OCI-M1 (cell line): ENCODE measurements at places on chromosomes 2 and 18.

GRCh38 chr2:7007846-7008741 is 90.9 kb downstream of the RNF144A start:
- peak; percentile 97 for DNase-seq

DNA sequence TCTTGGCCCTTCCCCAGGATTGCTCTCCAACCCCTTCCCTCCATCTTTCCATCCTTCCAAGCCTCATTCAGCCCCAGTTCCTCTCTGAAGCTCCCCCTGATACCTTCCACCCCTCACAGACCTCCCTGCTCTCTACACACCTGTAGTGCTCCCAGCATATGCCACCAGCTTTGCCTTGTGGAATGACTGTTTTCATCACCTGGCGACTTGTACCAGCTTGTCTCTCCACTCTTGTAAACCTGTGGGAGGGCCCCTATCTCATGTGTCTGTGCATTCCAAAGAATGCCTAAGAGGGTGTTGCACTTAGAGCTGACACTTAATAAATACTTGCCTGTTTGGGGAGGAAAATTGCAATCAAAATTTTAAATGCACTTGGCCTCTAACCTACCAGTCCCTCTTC is 198.7 kb downstream of the BCL11A start:
- DNase-seq: no peak

- no peak for DNase-seq
Measured at GRCh38 chr2:111898703-111899514, 502 bp downstream of the MERTK start.

DNA sequence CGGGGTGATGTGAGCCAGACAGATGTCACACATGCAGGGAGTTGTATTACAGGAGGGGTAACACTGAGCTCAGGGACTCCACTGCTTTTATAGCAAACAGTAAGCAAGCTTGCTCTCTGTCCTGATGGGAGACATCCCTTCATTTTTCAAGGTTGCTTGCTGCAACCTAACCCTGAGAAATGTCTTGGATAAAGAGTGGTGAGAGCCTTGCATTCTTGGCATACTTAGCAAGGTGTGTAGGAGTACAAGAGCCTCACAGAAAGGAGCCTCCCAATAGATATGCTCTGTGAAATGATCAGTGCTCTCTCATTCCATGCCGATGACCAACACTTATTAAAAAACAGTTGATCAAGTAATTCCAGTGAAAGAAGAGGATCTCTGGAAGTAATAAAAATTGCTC is 8.1 kb downstream of the PFN4 start:
- DNase-seq: no peak

DNA sequence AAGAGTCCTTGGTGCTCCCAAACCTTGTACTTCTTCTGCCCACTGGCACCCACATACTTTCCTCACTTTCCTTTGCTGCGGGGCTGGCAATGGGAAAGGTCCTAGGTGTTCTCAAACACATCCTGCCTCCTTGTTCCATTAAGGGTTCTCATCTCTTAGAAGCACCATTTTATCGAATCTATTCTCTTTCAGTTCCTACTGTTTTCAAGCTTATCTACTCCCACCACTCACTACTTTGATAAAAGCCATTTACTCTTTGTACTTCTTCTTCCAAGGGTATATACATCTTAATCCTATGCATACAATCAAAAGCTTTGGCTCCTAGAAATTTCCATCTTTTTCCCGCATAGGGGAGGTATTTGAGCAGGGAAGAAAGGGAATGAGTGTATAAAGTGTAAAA is 77.1 kb upstream of the LRRTM1 start:
- DNase-seq: no peak

DNA sequence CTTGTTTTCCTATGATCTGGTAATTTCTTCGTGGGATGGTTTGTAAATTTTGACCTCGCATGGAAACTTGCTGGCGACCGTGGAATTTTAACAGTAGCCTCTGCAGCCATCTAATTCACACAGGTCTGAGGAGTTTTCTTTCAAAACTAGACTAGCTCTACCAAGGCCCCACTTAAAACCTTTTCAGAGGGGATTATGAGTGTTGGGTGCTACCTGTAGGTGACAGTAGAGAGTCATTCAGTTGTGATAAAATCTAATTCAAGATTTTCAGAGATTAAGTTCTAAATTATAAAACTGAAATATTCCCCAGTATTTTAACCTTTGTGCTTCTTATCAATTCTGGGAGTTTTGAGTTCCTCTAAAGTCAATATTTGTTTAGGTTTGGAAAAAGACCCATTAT is 31.0 kb downstream of the THSD7B start:
- no peak for DNase-seq

DNA sequence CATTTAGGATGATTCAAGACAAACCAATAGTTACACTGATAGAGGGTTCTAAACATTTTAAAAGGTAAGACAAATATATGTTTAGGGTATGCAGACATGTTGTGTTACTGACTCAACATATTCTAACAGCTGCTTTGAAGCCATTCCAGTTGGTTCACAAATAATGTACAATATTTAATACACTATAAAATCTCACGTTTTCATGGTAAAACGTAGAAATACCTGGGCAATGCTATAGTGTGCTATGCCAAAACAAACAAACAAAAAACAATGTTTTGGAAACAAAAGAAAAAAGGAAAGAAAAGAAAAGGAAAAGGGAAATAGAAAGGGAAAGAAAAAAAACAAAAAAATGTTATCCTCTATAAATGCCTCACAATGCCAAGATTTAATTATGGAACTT is 277.1 kb downstream of the TCF4 start:
- DNase-seq: no peak

- DNase-seq: no peak
Measured at GRCh38 chr2:28627722-28628480, 123.7 kb upstream of the PPP1CB start.

GRCh38 chr2:195477248-195477995 is 179.6 kb upstream of the SLC39A10 start:
- DNase-seq: no peak

GRCh38 chr2:106974891-106975290 is 88.9 kb upstream of the ST6GAL2 start:
- DNase-seq: no peak

DNA sequence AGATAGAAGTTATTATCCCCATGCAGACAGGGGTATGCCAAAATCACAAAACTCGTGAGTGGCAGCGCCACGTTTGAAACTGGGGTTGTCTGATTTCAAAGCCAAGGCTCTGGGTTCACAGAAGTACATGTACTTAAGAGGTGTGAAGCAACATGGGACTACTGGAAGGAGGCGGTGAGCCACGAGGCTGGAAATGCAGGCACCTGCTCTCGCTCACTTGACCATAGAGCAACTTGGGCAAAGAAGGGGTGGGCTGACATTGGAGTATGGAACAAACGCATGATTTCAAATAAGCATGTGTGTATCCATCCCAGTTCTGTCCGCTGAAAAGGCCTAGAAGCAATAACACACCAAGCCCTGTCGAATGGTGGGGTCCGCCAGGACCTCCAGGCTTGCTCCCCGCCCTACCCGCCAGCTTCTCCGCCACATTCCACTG is 593 bp upstream of the ACTR2 start:
- peak; percentile 52 for DNase-seq

DNA sequence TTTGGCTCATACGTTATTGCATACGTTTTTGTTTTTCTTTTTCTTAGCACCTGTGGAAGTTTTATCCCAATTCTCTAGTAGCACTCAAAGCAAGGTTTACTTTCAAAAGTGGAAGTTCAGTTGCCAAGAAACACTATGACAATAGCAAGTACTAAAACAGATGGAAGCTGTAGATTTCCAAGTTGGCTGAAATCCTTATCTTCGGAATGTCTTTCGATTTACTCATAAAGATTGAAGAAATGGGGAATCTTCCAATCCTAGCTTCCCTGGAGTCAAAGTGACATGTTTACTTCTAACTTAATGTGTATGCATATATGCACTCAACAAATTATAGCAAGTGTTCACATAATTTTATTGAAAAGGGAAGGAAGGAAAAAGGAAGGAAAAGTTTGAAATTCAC is 307.4 kb downstream of the CTNNA2 start:
- no peak for DNase-seq
